Activated T-helper 1 cell treated with anti-CD3 and anti-CD28 coated beads, Interleukin-2, amount 50 U/mL, for 16 hours (primary cell): ENCODE measurements at places on chromosomes 13 and 19.
A peak's percentile ranks its signal among the peaks of the same experiment; 100 is the strongest.

DNA sequence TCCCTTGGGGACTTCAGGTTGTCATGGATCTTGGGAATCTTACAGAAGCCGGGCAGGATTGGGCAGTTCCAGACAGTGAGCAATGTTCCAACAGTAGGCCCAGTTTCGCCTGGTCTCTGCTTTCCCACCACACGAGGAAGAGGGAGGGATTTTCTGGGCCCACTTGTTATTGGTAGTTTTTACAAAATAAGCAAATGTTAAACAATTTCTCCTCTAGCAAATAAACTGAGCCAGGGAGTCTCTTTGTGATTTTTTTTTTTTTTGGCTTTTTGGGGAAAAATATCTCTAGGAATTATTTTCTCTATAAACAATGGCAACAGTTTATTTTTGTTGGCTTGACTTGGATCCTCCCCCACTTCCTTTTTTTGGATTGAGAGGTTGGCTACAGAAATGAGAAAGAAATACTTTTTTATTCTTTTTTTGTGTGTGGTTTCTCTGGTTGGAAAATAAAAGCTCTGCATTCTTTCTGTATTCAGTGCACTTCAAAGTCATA is 89.3 kb downstream of the TM9SF2 start:
- no peak for DNase-seq

DNA sequence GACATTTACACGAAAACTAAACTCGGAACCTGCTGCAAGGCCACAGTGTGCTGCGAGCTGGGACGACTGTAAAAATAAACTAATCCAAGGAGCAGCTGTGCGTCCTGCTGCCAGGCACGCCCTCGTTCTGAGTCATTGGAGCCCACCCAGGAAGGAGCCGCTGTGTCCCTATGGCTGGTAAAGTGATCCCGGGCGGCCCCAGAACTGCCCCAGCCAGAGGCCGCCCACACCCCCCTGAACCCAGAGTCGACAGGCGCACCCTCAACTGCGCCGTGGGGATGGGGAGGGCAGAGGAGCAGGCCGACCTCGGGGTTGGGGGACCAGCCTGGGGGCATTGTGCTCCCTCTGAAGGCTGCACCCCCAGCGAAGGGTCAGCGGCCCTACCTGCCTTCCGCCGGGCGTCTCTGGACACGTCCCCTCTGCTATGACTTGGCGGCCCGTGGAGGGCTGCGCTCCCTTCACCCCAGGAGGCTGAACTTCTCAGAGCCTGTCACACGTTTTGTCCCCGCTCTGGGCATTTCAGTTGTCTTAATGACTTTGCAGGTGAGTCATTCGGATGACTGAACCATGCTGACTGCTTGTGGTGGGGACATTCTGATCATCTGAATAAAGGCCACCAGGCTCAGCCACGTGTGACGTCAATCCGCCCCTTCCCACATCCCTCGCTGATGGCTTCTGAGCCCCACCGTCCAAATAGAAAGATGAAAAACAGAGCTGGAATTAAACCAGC is 42.7 kb downstream of the ADPRHL1 start:
- no peak for DNase-seq

DNA sequence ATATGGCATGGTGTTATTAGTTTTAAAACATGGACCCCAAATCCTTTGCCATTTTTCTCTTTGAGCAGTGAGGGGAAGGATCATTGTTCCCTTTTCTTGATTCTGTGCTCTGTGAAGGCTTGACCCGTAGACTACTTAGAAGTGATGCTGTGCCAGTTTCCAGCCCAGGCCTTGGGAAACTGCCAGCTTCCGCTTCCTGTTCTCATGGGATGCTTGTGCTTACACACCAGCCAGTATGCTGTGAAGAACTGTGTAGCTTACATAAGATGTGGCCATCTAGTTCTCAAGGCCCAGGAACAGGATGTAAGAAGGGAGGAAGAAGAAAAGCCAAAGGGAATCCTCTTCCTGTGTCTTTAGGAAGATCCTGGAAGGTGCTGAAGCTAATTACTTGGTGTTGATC is 180.9 kb downstream of the PCCA start:
- no peak for DNase-seq

DNA sequence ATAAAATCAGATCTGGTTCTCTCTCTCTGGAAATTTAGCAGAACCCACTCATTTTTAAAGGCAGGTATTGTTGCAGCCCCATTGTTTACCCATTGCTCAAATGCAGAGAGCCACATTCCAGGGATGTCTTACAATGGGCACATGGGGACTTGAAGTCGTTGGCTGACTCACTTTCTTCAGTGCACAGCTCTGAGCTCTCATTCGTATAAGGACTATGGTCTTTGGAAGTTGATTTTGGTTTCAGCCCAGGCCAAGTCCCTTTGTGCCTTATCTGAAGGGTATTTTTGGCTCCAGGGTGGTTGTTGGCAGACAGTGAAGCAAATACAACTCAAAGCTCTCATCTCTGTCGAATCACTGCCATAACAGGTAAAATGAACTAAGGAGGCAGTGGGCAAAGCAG is 47.3 kb upstream of the CLDN10 start:
- no peak for DNase-seq

DNA sequence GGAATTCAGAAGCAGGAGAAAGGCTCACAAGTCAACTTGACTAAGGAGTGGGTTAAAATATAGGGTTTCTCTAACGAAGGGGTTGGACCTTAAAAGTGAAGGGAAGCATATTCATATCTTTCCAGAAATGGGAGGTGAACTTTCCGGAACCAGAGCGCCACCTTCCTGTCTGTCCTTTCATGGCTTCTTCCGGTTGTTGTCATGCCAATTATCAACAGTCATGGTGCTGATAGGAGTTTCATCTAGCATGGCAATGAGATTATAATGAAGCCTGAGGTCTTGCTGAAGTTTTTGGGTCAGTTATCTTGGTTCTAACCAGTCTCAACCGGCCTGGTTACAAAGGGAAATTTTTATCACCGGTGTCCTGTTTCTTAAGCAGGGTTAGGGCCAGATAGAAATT is 162.9 kb upstream of the NBEA start:
- no peak for DNase-seq

- DNase-seq: no peak
Observed at GRCh38 chr19:49558591-49558990, 21.8 kb downstream of the NOSIP start.

- no peak for DNase-seq
Observed at GRCh38 chr19:18895038-18895823, 727 bp downstream of the CERS1 start.

GRCh38 chr19:55447421-55448174 is 4.5 kb upstream of the SHISA7 start:
- DNase-seq: no peak

GRCh38 chr13:39682310-39682709 is 26.8 kb downstream of the COG6 start:
- DNase-seq: no peak

- DNase-seq: no peak
Observed at GRCh38 chr13:113298043-113298945, 1.3 kb downstream of the LAMP1 start.

DNA sequence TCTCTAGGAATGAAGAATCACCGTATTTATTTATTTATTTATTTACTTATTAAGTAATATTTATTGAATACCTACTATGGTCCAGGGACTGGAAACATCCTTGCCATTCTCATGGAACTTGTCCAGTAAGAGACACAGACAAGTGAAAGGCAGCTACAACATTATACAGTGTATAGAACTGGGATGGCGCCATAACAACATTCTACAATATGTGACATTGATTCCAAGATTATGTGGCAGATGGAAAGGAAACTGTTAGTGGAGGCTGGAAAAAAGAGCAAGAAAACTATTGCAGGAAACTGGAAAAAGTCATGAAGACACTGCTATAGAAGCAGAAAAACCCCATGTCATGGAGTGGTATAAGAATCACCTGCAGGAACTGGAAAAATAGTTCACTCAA is 9.4 kb upstream of the TBC1D4 start:
- no peak for DNase-seq

GRCh38 chr13:32838945-32839344 is 177.3 kb upstream of the KL start:
- DNase-seq: no peak

DNA sequence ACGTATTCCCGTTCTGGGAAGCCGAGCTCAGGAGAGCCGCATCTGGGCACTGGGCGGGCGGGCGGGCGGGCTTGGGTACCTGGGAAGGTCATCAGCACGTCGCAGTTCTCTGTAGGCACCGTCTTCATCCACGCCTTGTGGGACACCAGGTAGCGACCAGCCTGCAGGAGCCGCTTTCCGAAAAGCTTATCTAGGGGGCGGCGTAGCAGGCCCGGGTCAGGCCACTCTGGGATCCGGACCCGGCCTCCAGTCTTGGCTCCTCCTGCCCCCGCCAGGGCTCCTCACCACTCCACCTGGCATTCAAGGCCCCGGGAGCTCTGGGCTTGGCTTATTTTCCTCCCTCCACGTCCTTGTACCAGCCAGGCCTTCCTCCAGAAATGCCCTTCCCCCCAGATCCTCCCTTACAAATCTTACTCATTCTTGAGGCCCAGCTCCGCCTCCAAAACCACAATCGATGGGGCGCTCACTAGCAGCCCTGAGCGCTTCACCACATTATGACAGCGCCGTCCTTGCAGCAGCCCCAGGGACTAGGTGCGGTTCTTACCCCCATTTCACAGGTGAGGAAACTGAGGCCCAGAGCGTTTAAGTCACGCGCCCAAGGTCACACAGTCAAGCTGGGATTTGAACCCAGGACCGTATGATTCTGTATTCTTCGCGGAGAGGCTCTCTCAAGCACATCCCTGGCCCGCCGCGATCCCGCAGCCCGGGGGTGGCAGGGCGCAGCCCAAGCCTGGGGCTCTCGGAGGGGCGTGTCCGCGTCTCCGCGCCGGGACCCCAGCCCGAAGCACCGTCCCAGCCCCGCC is 843 bp downstream of the ANO8 start:
- DNase-seq: peak; percentile 57

GRCh38 chr13:94400874-94401273 is 78.6 kb downstream of the DCT start:
- DNase-seq: no peak

DNA sequence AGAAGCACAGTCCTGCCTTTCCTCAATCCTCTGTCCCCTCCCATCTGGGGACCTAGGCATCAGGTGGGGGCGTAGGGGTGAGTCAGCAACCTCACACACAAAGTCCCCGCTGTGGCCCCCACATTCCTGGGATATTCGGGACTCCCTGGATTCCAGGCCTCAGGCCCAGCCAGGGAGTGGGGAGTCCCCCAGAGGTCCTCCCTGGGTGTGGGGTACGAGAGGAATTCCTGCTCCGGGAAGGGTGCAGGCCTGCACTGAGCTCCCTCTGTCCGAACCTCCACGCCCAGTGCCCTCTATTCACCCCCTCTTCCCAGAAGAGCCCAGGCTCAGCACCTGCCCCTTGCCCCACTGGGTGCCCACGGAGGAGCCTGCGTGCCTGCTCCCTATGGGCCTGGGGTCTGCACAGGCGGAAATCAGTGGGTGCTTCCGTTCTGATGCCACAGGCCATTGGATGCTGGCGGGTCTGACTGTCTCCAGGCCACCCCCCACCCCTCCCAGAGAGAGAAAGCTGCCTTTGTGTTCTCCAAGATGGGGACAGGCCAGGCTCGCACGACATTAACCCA is 3.4 kb downstream of the CADM4 start:
- DNase-seq: no peak

GRCh38 chr19:23771316-23771715 is 12.6 kb upstream of the ZNF681 start:
- DNase-seq: no peak

- DNase-seq: no peak
Observed at GRCh38 chr19:2057484-2058469, 6.7 kb upstream of the MKNK2 start.

GRCh38 chr13:50990818-50991506 is 81.4 kb downstream of the RNASEH2B start:
- no peak for DNase-seq

- DNase-seq: no peak
Observed at GRCh38 chr13:32917504-32917903, 98.7 kb upstream of the KL start.
